Hypothalamus (tissue), 51 donors: ENCODE measurements at places on chromosomes 16 and 17.

DNA sequence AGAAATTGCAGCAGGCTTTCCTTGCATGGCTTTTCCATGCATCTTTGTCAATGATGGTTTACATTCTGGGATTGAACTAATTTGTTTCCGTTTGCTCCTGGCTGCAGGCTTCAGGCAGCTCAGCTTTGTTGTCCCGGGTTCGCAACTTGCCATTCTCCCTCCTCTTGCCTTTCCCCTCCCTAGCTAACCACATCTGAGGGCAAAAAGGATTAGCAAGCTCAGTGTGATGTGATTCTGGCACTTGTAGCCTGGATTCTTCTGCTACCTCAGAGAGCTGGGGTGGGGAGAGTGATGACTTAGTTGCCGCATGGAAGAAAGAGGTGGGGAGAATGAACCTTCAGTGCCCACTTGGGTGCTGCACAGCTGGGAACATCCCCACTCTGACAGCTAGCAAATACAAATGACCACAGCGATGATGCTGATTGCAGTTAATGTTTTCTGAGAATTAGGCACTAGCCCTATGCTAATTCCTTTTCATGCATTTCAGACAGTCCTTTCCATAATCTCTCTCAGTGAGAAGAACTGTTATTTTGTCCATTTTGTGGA, 120.2 kb upstream of the SALL1 start:
- no peak for DNase-seq

DNA sequence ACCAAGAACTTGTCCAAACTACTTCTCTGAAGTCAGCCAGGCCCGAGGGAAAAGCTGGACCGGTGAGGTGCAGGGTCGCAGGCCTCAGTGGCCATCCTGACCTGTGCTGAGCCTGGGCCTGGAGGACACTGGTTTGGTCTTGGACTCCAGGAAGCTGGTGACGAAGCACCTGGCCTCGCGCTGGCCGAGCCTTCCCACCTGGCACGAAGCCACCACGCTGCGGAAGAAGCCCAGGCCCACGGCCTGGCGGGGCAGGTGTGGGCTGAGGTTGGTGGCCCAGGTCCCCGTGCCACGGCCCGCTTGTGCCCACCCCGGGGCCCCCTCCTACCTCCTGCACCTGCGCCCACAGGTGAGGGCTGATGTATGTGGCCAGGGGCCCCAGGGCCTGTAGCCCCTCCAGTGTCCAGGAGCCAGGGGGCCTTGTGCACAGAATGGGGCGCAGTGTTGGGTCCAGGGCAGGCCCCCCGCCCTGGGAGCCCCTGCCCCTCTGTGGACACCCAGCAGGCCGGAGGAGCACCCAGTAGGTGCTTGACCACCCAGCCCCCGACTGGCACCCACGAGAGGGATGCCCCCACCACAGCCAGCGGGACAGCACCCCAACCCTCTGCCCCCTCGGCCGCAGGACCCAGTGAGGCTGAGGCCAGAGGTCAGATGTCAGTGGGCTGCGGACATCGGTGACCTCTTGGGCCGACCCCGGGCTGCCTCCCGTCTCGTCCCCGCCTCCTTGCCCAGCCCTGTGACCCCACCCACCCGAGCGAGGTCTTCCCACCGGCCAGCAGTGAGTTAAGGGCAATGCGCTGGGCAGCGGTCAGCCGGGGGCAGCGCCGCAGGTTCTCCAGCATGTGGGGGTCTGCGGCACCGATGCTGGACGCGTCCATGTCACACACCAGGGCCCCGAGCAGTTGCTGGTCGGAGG, 13.8 kb downstream of the MSLN start:
- no peak for DNase-seq

DNA sequence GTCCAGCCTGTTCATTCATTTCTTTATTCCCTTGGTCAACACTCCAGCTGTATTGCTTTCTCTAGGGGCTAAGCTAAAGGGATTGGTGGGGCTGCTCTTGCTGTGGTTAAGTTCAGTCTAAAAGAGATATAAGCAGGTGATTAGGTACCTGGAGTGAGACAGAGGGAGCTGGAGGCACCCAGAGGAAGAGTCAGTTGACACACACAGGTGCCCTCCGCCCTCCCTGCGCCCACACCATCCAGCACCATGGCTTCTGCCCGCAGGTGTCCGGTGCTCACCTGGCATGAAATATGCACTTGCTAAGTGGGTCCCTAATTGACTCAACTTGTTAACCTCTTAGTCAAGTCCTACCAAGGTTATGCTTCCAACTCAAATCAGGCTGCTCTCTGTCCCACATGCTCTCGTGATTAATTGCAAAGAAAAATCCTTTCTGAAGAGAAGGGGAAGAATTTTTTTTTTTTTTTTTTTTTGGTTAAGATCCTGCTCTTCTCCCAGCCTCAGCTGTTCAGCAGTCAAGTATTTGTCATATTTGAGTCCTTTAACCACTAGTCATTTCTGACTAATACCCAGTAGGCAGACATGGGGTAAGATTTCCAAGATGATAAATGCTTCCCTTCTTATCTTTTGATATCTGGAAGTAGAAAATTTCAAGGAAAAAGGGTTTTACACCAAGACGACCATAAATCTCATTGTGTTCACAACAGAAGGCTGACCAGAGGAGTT, 199.8 kb upstream of the WSCD1 start:
- DNase-seq: no peak

DNA sequence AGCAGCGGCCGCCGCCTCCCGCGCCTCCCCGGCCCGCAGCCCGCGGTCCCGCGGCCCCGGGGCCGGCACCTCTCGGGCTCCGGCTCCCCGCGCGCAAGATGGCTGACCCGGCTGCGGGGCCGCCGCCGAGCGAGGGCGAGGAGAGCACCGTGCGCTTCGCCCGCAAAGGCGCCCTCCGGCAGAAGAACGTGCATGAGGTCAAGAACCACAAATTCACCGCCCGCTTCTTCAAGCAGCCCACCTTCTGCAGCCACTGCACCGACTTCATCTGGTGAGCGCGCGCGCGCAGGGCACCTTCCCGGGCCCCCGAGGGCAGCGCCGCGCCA, 258 bp downstream of the PRKCB start:
- no peak for DNase-seq

- no peak for DNase-seq
These were observed 12.0 kb downstream of the FAM83G start for GRCh38 chr17:18992454-18993130.

- DNase-seq: no peak
These were observed 4.9 kb downstream of the MYO15B start for GRCh38 chr17:75592348-75593020.

DNA sequence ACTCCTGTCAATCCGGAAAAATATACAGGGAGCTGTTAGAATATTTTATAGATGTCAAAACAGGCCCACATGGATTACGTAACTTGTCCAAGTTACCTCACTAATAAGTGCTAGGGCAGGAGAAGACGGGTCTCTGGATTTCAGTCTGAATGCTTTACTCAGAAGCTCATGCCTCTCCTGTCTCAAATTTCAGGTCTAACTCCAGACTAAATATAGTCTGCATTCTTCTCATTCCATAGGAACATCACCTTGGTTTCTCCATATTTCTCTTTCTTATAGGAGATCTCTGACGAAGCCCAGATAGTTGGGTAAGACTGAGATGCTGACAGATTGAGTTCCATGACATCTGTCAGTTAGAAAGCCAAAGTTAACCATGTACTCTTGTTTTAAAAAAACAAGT, 174.2 kb downstream of the STX8 start:
- no peak for DNase-seq

- DNase-seq: no peak
These were observed 251.7 kb upstream of the IRX3 start for GRCh38 chr16:54538276-54538675.

- DNase-seq: no peak
These were observed 9.4 kb downstream of the KIAA0513 start for GRCh38 chr16:85037050-85037410.

DNA sequence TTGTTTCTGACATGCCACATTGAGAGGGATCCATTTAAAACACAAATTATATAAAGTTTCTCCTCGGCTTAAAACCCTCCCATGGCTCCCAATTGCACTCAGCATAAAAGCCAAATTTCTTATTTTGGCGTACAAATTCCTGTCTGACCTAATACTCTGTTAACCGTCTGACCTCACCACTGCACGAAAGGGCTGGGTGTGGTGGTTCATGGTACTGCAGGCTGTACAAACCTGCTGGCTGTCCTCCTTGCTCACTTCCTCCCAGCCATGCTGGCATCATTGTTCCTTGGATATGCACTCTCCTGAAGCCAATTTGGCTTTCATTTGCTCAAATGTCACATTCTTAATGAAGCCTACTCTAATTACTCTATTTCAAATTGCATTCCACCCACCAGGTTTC, 301.6 kb upstream of the C16orf82 start:
- no peak for DNase-seq

- no peak for DNase-seq
These were observed 26.8 kb downstream of the BRIP1 start for GRCh38 chr17:61836266-61837174.

GRCh38 chr17:57945996-57946797, 9.0 kb downstream of the CUEDC1 start:
- no peak for DNase-seq

DNA sequence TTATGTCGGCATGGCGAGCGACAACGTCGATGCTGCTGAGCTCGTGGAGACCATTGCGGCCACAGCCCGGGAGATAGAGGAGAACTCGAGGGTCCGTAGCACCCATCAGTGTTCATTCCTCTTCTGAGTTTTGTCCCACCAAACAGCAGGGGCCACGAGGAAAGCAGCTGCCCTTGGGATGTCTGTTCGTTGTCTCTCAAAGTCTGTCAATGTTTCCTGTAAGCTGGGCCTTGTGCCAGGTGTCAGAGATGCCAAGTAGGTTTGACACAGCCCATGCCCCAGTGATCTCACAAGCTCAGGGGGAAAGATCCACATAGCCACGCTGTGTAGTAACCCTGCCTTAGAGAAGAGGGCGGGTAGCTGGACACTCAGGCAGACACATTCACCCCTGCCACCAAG, 22.6 kb downstream of the NTAN1 start:
- DNase-seq: no peak

DNA sequence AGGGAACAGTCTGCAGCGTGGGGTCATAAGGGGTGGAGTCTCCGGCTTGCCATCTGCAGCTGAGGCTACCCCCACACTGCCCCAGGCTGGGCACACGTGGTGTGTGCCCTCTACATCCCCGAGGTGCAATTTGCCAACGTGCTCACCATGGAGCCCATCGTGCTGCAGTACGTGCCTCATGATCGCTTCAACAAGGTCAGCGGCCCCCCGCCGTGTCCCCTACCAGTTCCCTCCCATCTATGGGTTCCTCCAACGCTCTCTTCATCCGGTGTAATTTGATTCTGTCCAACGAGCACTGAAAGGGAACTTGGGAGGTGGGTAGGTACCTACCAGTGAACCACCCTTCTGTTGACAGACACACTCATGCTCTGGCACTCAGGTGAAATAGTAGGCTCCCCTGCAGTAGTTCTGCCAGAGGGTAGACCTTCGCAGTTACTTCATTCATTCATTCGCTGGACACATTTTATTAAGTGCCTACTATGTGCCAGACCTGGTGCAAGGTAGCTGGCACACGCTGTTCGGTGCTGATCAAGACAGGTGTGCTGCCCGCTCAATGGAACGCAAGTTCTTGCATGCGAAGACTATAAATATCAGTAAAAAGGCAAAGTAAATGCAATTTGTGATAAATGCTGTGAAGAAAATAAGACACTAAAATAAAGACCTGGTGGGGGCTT, 2.7 kb downstream of the MLLT6 start:
- DNase-seq: no peak

GRCh38 chr17:74235040-74235581, 21.7 kb downstream of the TTYH2 start:
- DNase-seq: no peak

GRCh38 chr16:67372664-67373063, 20.6 kb downstream of the TPPP3 start:
- no peak for DNase-seq

DNA sequence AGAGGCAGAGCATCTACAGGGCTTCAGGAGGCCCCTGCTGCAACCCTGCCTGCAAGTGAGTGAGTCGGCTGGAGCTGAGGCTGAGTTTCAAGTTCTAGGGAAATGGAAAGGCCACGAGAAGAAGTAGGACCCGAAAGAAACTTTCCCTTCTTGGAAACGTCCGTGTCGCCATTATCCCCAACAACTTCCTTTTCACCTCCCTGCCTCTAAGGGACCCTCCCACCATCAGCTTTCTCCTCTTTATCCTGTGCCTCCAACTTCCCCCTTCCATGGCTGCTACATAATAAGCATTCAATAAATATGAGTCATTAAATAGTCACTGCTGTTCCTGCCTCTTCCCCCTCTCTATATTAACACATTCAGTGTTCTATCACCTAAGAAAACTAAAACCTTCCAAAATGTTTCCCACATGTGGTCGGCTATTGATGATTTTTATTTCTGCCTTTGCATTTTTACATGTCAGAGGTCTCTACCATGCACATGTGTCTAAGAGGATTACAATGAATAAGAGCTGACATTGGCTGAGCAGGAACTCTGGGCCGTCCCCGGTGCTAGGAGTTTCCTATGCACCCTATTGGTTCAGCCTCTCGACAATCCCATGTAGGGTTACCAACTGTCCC, 115.9 kb upstream of the TNRC6C start:
- no peak for DNase-seq

DNA sequence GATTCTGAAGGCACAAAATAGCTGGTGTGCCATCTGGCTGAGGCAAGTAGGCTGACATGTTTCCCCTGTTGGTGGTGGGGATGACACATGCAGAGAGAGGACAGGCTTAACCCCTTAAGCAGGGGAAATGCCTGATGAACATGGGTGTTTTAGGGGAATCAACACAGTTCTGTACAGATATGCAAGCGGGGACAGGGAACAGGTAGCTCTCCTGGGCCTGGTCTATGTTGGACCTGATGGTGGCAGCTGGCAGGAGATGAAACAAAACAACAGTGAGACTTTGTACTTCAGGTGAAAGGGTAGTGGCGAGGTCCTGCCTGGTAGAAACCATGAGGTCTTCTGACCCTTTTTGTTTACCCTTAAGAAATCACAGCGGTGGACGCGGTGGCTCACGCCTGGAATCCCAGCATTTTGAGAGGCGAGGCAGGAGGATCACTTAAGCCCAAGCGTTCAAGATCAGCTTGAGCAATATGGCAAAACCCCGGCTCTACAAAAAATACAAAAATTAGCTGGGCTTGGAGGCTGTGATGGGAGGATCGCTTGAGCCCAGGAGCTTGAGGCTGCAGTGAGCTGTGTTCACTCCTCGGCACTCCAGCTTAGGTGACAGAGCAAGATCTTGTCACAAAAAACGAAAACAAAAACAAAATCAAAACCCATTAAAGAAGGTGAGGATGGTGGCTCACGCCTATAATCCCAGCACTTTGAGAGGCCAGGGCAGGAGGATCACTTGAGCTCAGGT, 10.5 kb downstream of the OR1F1 start:
- no peak for DNase-seq

GRCh38 chr17:44221084-44221861, 1.8 kb upstream of the UBTF start:
- peak; percentile 53 for DNase-seq

GRCh38 chr16:57862698-57863433, 60.6 kb upstream of the KIFC3 start:
- DNase-seq: no peak
